ENCODE measurements at places on chromosomes 4 and X.

- no peak for DNase-seq
These were observed 950.2 kb upstream of the SLIT2 start for GRCh38 chr4:19301527-19301926.

DNA sequence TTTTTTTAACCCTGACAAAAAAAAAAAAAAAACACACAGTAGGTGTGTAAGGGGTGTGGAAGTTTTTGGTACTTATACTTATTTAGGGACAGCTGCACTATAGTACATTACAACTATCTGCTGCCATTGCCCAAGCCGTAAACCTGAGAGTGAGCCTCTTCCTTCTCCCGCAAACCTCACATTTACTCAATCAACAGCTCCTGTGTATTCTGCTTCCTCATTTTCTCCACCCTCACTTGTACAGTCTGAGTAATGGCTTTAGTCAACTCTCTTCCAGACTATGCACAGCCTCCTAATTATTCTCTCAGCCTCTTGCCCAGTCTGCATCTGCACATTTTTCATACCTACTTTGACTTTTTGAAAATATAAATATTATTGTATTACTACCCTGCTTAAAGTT is 362.0 kb downstream of the ADAM29 start:
- DNase-seq, result no peak

DNA sequence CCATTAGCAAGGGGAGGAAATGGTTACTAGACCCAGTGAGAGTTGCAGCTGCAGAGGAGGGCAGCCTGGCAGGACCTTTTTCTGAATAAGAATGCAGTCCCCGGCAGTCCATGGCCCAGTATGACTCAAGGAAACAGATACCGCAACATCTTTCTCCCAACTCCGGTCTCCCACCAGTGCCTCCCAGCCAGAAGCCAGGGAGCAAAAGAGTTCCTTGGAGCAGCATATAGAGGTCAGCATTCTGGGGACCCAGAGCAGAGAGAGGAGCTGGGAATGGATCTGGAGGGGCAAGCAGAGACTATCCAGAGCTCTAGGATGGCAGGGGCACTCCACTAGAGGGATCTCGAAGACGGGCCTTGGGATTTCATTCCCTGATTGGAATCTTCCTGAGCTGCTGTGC is 339.2 kb upstream of the AADAT start:
- no peak for DNase-seq

- no peak for DNase-seq
These were observed 29.1 kb downstream of the NELFA start for GRCh38 chr4:1979477-1980196.

DNA sequence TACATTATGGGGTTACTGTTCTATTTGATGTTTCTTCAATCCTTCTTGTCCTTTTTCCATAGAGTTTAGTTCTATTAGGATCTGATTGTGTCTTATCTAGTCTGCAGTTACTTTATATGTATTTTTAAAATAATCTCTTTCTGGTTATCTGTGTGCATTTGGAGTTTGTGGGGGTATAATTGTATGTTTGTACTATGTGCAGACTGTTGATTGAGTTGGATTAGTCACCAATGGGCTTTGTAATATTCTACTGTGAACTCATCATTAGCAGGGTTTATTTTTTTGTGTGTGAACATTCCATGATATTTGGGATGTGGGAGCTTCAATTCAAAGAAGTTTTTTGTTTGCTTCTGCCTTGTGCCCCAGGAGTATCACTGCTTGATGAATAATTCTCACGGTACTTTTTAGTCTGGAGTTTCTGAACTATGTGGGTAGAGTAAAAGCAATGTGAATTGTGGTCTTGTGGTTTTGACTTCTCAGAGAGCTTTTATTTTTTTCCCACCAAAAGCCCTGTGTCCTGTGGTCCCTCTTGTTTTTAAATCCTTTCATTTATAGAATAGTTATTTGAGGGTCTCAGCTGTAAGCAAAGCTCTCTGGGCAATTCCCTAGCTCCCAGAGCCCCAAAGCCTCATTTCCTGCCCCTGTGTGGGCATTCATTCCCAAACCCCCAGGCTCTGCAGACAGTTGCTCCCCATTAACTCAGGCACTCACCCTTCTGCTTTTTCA is 127.8 kb downstream of the PHKA2 start:
- DNase-seq, result no peak

GRCh38 chr4:107853444-107854355 is 29.0 kb downstream of the SGMS2 start:
- DNase-seq, result no peak

DNA sequence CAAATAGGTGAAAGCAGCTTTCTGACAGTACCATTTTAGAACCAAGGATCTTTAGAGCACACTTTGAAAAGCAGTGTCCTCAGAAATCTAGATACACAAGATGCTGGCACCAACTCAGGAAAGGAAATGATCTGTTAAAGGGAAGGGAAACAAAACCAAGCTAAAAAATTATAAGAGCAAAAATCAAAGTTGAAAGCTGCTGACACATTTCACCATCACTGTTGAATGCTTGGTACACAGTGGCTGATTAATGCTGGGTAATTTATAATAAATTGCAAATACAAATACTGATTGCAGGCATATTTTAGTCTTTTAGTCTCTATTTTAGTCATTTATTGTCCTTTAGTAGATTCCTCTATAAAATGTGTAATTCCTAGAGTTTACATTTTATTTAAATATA is 1540.1 kb upstream of the PCDH10 start:
- DNase-seq, result no peak

GRCh38 chr4:14568351-14568750 is 433.9 kb upstream of the CPEB2 start:
- DNase-seq, result no peak

All from NCI-H510A (cell line).